ENCODE measurements at places on chromosomes 2 and 18.

- no peak for DNase-seq
These were observed 270.6 kb downstream of the SS18 start for GRCh38 chr18:25819746-25820363.

DNA sequence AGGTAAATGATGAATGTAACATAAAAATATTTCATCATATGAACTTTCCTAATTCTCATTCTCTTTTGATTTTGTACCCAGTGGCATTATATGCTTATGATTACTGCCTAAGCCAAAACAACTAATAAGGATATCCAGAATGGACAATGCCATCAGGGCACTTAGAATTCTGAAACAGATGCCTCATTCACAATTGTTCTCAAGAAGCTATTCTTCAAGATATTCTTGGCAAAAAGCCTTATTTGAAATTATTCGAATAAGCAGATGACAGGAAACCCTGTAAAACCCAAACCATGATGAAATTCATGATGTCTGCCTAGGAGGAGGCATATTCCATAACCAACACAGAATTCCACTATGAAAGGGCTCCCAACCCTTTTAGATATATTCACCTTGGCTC, 353.2 kb upstream of the TRIB2 start:
- no peak for DNase-seq

- DNase-seq = no peak
These were observed 64.2 kb downstream of the STRADB start for GRCh38 chr2:201515573-201516246.

DNA sequence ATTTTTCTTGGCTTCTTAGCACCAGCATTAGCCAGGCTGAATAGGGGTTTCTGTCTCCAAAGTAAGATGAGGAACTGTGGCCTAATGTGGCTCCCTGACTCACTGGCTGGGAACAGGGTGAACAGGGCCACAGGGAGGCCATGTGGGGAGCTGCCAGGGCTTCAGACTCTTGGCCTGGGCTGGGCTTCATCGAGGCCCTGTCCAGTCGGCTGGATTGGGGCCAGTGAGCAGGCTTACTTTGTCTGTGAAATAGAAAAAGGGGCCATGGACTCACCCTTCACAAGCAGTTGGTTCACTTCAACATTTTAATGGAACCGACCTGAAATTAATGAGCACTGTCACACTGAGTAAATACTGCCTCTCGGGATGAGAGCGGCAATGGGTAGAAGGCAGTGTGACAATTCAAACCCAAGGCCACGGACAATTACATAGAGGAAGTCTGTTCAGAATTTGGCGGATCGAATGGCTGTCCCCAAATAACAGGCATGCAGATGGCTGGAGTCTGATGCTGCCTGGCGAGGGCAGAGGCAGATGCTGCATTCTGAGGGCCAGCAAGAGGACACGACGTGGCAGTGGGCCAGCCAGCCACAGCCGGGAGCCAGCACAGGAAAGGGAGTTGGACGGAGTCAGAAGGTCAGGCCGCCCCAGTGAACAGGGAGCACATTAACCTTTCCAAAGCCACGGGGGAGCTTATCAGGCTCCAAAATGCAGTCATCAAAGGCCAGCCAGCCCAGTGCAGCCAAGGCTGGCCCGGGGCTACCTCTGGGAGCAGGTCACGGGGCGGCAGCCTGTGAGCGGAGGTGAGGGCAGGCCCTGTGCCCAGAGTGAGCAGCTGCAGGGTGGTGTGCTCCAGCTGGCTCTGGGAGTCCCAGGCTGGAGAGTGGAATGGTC, 146.6 kb upstream of the REV1 start:
- DNase-seq = peak; percentile 41

- no peak for DNase-seq
These were observed 143.6 kb downstream of the MBD2 start for GRCh38 chr18:54080858-54081257.

DNA sequence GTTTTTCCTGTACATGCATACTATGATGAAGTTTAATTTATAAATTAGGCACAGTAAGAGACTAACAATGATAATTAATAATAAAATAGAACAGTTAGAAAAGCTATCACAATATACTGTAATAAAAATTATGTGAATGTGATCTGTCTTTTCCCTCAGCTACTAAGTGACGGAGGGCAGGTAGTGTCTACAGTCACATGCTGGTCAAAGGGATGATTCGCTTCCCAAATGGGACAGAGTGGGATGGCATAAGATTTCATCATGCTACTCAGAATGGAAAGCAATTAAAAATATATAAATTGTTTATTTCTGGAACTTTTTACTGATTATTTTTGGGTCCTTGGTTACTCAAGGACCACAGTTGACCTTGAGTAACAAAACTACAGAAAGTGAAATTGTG, 71.5 kb downstream of the DAW1 start:
- no peak for DNase-seq

DNA sequence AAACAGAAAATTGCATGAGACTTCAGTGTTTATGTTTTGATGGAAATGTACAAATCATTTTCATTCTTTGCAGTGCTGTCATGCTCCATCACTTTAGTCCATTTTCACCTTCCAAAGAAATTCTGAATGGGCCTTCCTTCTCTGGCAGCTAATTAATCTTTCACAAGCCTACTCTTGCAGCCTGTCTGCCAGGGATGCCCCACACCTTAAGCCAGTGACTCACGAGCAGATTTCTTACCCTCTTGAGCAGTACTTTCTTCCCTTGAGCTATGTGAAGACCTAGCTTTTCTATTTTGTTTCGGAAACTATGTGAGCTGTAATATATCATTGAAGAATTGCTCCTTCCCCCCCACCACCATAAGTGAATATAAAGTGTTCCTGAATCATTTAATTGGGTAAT, 404.3 kb upstream of the VWC2L start:
- no peak for DNase-seq

GRCh38 chr18:32425466-32425865, 45.2 kb downstream of the GAREM1 start:
- no peak for DNase-seq

GRCh38 chr2:96940980-96941775, 45.2 kb downstream of the FAM178B start:
- DNase-seq = no peak

- DNase-seq = no peak
These were observed 97.6 kb upstream of the LMAN1 start for GRCh38 chr18:59456657-59457056.

DNA sequence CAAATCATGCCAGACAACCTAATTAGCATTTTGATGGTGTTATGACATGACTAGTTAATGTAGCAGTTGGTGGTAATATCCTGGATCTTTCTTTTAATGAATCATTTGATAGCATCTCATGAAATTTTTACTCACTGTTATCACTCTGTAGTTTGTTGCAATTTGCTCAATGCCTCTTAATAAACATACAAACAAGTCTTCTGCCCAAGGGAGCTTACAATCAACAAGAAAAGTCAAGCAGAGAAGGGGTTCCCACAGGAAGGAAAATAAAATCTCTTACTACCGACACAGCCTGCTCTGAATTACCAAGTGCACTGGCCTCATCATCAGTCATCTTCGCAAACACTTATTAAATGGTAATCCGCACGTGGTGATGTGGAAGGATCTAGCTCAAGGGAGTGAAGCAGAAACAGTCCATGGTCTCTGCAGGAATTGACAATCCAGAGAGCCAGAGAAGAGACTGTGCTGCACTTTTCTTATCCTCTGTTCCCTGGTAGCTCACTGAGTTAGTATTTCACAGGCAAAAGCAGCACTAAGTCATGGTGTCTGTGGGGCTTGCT, 263.5 kb downstream of the EPHA4 start:
- no peak for DNase-seq

DNA sequence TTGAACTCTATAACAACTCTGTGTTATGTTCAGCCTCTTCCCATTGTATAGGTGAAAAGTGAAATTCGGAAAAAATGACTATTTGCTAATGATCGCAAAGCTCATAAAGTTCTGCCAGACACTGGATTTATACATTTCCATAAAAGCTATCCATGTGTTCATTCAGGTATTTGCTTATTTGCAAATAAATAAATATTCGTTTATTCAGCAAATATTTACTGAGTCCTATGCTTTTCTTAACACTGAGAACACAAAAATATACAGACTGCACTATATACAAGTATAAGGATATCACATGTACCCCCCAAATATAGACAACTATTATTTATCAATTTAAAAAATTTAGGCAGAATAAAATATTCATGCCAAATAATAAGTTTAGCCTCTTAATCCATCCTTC, 63.2 kb upstream of the ATP8B1 start:
- DNase-seq = no peak

- no peak for DNase-seq
These were observed 5.4 kb upstream of the CPS1 start for GRCh38 chr2:210551001-210551400.

GRCh38 chr18:57624988-57625387, 3.4 kb upstream of the NARS1 start:
- no peak for DNase-seq

- DNase-seq = no peak
These were observed 193.4 kb upstream of the RMP24 start for GRCh38 chr18:35778850-35779627.
